ENCODE measurements at places on chromosomes 12 and 14. TPM values are rescaled to one million over a fixed set of nuclear protein-coding genes. Genes with fewer than 3 reads are reported as not detected.

- H3K4me3 ChIP-seq, result peak overlapping the region; percentile 92
- peaks cover 18% of the 10 kb centered on the region for H3K4me1 ChIP-seq
- H3K27me3 ChIP-seq, result no peaks in the 10 kb centered on the region
These were observed 629 bp downstream of the RAD51AP1 start for GRCh38 chr12:4539167-4539870.

- no peaks in the 10 kb centered on the region for H3K27me3 ChIP-seq
- DNase-seq, result peak; percentile 57
- H3K36me3 ChIP-seq, result peaks cover 77% of the 10 kb centered on the region
- no peak overlapping the region for H3K4me3 ChIP-seq
- H3K27ac ChIP-seq, result no peak overlapping the region
- H3K4me1 ChIP-seq, result peaks cover 38% of the 10 kb centered on the region
These were observed 8.1 kb downstream of the ZNF219 start for GRCh38 chr14:21090194-21090939.

- H3K27ac ChIP-seq, result no peak overlapping the region
- H3K4me1 ChIP-seq, result no peaks in the 10 kb centered on the region
- peaks cover 100% of the 10 kb centered on the region for H3K27me3 ChIP-seq
- DNase-seq, result no peak
- H3K36me3 ChIP-seq, result no peaks in the 10 kb centered on the region
- no peak overlapping the region for H3K4me3 ChIP-seq
These were observed 870 bp upstream of the HOXC13 start for GRCh38 chr12:53937596-53938325.

GRCh38 chr12:121582583-121583333 lies 1.9 kb upstream of the KDM2B start:
- no peaks in the 10 kb centered on the region for H3K36me3 ChIP-seq
- H3K4me1 ChIP-seq, result peaks cover 24% of the 10 kb centered on the region
- H3K4me3 ChIP-seq, result no peak overlapping the region
- H3K27ac ChIP-seq, result no peak overlapping the region

DNA sequence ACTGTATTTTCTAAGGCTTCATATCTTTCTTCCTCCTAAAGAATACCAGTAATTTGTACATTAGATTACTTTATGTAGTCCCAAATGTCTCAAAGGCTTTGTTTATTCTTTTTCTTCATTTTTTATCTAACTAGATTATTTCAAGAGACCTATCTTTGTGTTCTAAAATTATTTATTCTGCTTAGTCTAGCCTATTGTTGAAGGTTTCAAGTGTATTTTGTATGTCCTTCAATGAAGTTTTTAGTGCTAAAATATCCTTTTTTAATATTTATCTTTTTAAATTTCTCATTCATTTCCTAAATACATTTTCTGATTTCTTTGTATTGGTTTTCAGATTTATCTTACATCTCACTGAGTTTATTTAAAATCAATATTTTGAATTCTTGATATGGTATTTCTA lies 25.8 kb downstream of the OR4N5 start:
- no peaks in the 10 kb centered on the region for H3K4me1 ChIP-seq
- H3K4me3 ChIP-seq, result no peak overlapping the region
- no peak overlapping the region for H3K27ac ChIP-seq

DNA sequence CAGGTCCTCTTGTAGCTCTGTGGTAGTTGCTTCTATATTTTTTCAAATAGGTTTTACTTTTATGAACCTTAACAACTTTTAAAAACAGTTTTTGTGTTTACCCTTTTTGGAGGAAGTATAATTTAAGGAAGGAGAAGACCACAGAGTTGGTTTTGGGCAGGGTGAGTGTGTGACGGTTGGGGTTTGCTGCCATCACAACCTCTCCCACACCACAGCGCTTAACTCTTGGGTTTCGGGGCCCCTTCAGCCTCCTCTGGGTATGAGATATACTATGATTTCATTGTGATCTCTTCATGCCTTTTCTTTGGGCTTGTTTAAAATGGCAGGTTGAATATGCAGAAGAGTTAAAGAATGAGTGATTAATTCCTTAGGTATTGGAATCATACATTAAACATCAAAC lies 228.7 kb upstream of the CRY1 start:
- no peaks in the 10 kb centered on the region for H3K36me3 ChIP-seq
- H3K4me1 ChIP-seq, result peaks cover 14% of the 10 kb centered on the region
- no peak overlapping the region for H3K27ac ChIP-seq
- peaks cover 40% of the 10 kb centered on the region for H3K27me3 ChIP-seq

GRCh38 chr12:58051378-58051777 lies 110.0 kb downstream of the ATP23 start:
- DNase-seq, result no peak
- no peaks in the 10 kb centered on the region for H3K36me3 ChIP-seq
- no peaks in the 10 kb centered on the region for H3K27me3 ChIP-seq
- H3K27ac ChIP-seq, result no peak overlapping the region
- H3K4me3 ChIP-seq, result no peak overlapping the region
- H3K4me1 ChIP-seq, result no peaks in the 10 kb centered on the region

Gene MYO1H
- total RNA-seq, result 1.0 TPM

Gene SDR9C7
- total RNA-seq, result not detected

Gene ISCU
- 630 TPM for total RNA-seq
